ENCODE measurements at places on chromosomes 11 and 22.

- no peak for DNase-seq
These were observed 8.5 kb upstream of the ACR start for GRCh38 chr22:50729391-50730012.

DNA sequence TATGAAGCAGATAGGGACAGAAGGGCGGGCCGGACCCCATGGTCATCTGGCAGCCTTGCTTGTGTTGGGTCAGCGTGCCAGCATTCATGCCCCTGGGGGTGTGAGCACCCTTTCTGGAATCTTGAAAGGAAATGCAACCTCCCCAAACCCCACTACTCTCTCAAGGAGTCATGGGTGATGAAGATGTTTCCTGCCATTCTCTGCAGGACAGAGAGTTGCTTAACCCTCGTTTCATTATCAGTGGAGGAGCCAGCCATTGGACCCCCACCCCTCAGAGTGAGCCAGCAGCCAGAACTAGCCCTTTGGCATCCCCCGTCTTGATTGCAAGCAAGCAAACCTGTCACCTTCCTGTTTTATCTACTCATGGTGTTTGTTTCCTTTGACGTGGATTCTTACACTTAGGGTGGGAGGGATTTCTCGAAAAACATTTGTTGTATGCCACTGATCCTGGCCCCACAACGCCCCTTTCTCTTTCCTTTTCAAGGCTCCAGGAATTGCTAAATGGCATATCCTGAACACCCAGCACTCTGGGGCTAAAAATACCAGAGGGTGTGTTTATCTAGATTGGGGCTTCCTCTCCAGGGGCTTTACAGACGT, 258.3 kb downstream of the ETS1 start:
- DNase-seq, result no peak

DNA sequence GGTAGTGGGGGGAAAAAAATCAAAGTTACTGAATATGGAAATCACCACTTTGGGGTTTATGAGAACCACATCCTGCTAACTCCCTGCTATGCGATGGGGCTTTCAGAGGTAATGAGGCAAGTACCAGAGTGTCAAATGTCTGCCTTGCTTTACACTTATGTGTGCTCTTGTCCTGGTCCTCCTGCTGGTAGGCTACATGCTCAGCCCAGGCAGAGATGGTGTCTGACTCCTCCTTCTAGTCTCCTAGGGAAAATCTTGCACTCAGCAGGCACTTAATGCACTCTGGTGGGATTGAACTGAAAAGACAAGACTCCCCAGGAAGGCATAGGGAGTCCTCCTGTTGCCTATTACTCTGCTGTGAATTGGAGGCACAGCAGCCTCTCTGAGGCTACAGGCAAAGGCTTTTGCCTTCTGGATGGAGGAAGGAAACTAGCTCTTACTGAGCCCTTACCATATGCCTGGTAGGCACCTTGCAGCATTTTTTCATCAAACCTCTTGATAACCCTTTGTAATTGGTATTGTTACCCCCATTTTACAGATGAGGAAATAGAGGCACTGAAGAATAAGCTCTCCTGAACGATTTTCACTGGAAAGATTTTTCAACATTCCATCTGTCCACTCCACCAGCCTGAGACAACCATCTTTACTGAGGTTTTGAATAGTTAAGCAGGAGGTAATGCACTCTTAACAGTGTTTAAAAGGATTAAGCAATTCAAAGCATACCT, 132.1 kb upstream of the PAX6 start:
- no peak for DNase-seq

GRCh38 chr11:82675838-82676237, 57.8 kb downstream of the FAM181B start:
- DNase-seq, result no peak

- no peak for DNase-seq
These were observed 13.7 kb upstream of the NXPE2 start for GRCh38 chr11:114664641-114665040.

- DNase-seq, result no peak
These were observed 111.6 kb downstream of the MIAT start for GRCh38 chr22:26768952-26769351.

- no peak for DNase-seq
These were observed 21.1 kb downstream of the CTTN start for GRCh38 chr11:70419307-70420007.

DNA sequence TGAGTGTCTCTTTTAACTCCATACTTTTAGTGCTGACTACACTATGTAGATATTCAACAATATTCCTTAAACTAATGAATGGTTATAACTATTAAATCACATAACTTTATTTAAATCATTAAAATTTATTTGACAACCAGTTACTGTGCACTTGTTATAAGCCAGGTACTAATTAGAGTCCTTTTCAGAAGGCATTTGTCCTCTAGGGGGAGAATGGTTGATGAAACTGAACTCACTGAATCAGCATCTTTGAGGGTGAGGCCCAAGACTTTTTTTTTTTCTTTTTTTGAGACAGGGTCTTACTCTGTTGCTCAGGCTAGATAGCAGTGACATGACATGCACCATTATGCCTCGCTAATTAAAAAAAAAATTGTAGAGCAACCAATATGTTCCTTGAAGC, 515.6 kb upstream of the CCDC90B start:
- DNase-seq, result no peak

DNA sequence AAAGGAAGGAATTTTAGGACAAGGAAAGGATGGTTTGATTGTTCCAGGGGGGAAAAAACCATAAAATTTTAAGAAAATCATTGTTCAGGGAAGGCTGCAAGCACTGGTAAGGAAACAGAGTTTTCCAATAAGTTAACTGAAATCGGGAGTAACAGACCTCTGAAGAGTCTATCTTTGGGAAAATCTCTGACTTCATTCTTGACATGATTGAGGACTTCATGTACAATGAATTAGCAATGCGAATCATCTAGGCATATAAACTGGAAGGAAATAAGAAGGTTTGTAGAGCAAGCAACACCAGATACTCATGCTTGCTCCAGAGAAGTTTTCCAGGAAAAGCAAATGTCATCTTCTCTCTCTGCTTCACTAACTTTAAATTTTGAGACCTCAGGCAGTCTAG, 18.5 kb downstream of the APLP2 start:
- no peak for DNase-seq

DNA sequence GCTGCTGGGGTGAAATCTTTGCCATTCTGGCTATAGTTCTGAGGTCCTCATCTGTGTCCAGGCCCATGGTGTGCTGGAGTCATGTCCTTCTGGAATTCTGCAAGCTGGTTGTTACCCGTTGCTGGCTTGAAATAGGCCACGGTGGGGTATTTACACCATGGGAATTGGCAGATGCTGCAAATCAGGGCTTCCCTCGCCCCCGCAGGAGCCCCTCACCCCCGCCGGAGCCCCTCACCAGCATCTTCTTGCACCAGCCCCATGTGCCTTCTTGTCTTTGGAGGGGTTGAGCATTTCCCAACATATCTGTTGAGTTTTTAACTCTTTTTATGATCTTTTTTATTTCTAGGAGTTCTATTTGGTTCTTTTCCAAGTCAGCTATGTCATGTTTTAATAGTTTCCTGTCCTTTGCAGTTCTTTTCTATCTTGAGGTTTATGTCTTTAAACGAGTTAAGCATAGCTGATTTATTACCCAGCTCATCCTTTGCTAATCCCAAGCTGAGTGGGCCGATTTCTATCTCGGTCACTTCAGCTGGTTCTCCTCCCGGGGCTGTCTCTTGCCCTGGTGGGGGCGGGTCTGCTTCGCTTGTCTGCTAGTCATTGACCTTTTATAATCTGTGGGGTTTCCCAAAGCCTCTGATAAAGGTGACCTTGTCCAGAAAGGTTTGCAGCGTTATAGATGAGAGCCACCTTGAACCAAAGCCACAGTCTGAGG, 17.6 kb downstream of the ANO1 start:
- DNase-seq, result no peak

DNA sequence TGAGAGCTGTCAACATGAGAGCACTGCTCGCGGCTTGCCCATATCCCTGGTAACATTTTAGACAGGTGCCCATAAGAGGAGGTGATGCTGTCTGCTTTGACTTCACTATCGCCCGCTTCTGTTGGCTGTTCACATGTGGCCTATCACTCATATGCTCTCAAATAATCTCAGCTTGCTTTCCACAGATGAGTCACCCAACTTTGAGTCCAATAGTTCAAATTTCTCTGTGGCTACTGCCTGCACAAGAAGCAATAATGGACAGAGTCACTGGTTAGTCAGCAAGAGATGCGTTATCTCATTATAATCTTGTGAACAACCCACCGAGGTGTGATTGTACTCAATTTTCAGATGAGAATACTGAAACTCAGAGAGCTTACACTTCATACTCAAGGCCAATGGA, 1714.1 kb downstream of the LRRC4C start:
- DNase-seq, result no peak

- no peak for DNase-seq
These were observed 447.4 kb downstream of the BRD1 start for GRCh38 chr22:49380095-49380827.

GRCh38 chr11:117606211-117606610, 190.8 kb downstream of the DSCAML1 start:
- no peak for DNase-seq

DNA sequence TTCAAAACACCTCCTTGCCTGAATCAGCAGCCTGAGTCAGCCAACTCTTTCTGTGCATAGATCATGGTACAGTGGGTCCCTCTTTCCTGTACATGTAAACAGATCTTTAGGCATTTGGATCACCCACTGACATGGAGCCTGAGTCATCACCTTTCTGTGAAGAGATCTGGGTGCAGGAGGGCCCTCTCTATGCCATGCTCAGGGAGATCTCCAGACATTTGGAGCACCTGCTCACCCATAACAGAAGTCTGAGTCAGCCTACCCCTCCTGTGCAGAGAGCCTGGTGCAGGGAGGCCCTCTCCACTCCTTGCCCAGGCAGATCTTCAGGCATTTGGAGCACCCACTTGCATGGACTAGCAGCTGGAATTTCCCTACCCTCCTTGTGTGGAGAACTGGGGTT, 56.2 kb upstream of the GLYAT start:
- DNase-seq, result no peak

- no peak for DNase-seq
These were observed 10.7 kb downstream of the LRFN4 start for GRCh38 chr11:66867425-66868040.

DNA sequence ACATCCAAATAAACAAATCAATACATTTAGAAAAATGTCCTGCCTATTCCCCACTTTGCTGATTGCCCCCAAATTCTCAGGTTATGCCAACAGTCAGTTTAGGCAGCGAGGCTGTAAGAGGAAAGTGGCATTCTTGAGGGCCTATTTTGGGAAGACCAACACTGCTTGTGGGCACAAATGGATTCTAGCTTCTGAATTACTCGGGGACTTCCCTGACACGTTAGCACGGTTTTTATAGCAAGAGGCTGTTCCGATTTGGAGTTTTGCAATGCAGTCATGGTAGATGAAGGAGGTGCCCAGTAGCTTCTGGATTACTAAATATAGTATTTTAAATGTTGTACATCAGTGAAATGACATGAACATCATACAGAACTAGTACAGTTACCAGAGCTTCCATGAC, 13.1 kb downstream of the RCN1 start:
- DNase-seq, result no peak

DNA sequence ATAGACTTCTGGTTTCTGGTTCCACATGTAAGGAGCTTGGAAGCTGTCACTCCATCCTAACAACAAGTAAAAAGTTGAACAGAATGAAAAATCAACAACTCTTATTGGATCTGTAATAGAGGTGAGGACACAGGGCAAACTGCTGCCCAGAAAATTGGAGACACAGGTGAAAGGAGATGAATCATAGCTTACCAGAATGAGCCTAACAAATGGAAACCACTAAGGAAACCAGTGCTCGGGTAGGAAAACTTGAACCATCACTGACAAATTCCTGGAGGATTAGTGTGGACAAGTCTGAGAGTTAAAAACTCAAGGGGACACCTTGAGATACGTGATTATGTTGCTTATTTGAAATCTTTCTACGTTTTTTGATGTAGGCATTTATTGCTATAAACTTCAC, 52.1 kb downstream of the GDPD4 start:
- no peak for DNase-seq

DNA sequence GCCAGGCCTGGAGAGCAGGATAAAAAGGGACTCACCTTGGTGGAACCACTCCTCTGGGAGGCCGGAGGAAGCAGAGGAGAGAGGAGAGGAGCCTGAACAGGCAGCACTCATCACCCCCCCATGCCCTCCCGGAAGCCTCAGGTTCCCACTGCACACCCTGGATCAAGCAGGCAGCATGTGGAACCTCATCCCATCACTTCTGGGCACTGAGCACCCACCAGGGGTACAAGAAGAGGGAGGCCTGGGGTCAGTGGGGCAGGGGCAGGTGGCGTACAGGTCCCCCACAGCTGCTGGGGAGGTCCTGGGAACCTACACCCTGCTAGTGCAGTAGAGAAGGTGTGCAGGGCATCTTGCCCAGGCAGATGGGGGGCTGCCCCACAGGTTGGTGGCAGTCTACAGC, 35.1 kb upstream of the TXNRD2 start:
- DNase-seq, result no peak

DNA sequence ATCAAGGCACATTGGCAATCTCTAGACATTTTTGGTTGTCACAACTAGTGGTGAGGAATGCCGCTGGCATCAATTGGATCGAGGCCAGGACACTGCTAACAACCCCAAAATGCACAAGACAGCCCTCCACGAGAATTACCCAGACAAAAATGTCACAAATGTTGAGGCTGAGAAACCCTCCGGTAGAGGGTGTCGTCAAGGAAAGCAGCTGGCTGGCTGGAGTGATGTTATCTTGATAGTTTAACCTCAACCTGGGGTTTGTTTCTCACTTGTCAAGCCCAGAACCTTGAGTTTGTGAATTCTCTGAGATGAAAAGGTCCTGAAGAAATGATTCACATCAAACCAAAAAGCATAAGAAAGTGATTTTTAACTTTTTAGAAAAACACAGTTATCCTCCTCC, 21.1 kb upstream of the TMPRSS13 start:
- DNase-seq, result no peak

DNA sequence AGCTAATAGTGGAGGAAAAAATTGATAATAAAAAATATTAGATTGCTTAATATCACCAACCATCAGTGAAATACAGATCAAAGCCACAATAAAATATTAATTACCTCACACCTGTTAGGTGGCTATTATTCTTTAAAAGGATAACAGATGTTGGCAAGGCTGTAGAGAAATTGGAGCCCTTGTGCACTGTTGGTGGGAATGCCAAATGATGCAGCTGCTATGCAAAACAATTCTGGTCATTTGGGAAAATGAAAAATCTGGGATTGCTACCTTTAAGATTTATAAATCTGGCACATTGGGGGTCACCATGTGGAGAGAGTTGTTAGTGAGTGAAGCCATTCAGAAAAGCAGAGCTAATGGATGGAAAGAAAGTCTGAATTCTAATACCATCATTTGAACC, 143.4 kb downstream of the FCHSD2 start:
- no peak for DNase-seq

- DNase-seq, result no peak
These were observed 58.9 kb downstream of the MYEOV start for GRCh38 chr11:69352715-69353319.

Data from urinary bladder (tissue), 4 donors.